Activated CD4-positive, alpha-beta memory T cell treated with anti-CD3 and anti-CD28 coated beads, Interleukin-2, amount 10 ng/mL, durations not matched to agents 7 days and 5 days (primary cell): ENCODE measurements at places on chromosomes 3 and 15. TPM values are rescaled to one million over a fixed set of nuclear protein-coding genes. Genes with fewer than 3 reads are reported as not detected.

Gene GNAT1
- not detected for total RNA-seq

Gene VPS8
- total RNA-seq = 61.2 TPM

DNA sequence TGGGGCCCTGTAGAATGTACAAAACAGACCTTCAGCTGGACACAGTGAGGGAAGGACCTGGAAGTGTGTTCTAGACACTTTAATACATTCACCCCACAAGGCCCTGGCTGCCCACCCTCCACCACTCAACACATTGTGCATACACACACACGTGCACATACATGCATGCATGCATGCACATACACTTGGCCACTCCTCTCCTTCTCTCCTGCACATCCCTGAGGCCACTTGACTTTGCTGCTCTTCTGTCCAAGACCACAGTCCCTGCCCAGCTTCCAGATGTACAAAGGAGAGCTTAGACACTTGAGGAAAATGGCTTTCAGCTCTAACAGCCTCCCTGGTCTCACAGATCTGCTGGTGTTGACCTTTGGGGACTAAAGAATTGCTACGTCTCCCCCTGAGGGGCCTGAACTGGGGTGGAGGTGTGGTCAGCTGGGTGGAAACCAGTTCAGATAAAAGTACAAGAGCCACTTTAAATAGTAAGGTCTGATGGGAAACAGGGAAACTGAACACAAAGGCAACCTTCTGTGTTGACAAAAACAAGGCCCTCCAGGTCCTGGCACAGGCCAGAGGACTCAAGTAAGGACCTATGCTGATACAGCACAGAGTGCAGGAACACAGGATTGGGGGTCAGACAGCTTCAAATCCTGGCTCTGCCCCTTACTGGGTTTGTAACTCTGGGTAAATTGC lies 24.8 kb upstream of the NOX5 start:
- peaks cover 3% of the 10 kb centered on the region for H3K27me3 ChIP-seq
- H3K27ac ChIP-seq = no peak overlapping the region
- no peaks in the 10 kb centered on the region for H3K4me1 ChIP-seq
- DNase-seq = no peak

GRCh38 chr3:161371441-161372320 lies at the start of gene SPTSSB:
SPTSSB (minus strand) TSS chr3:161371517; CDS start chr3:161346323, 25,194 bp downstream.
- no peaks in the 10 kb centered on the region for H3K36me3 ChIP-seq
- no peak within 1 kb of the TSS for H3K27ac ChIP-seq
- H3K27me3 ChIP-seq = peaks cover 76% of the 10 kb centered on the region
- H3K4me3 ChIP-seq = peak within 1 kb of the TSS; percentile 54

Gene SHF
- 2.0 TPM for total RNA-seq

GRCh38 chr3:76311941-76312340 lies 526.6 kb upstream of the ZNF717 start:
- no peaks in the 10 kb centered on the region for H3K27me3 ChIP-seq
- H3K4me3 ChIP-seq = no peak overlapping the region
- H3K36me3 ChIP-seq = no peaks in the 10 kb centered on the region
- DNase-seq = no peak
- H3K27ac ChIP-seq = no peak overlapping the region
